ENCODE measurements at places on chromosomes 2 and 18.

DNA sequence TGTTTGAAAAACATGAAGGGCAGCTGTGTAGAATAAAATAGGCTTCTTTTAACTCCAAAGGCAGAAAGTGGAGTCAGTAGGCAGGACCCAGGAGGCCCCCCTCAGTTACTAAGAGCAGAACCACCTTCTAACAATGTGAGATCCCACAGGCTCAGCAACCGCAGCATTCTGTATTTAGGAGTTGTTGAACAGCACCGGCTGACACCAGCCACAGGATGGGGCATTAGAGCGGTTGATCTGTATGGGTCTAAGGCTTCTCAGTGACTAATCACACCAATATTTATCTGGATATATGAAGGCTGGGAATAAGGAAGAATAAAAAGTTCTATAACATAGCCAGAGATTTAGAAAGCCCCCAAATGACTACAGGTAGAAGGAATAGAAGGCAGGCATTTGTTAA, 51.7 kb downstream of the MYO5B start:
- DNase-seq: no peak

- DNase-seq: no peak
These were observed 40.4 kb upstream of the RBM44 start for GRCh38 chr2:237758185-237758584.

DNA sequence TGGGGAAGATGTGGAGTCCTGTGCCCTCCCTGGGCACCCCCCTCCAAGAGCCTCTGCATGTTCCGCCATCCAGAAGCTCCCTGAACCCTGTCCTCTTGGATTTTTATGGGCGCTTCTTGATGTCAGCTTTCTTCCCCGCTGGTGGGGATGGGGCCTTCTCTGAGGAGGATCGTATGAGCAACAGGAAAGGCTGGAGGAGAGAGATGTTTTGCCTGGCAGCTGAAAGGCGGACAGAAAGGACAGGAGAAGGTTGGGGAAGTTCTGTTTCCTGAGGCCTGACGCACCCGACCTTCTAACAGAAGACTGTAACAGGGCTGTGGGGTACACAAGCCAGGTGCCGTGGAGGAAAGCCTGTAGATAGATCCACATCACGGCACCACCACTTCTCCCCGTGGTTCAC, 238.8 kb downstream of the LDLRAD4 start:
- DNase-seq: no peak

DNA sequence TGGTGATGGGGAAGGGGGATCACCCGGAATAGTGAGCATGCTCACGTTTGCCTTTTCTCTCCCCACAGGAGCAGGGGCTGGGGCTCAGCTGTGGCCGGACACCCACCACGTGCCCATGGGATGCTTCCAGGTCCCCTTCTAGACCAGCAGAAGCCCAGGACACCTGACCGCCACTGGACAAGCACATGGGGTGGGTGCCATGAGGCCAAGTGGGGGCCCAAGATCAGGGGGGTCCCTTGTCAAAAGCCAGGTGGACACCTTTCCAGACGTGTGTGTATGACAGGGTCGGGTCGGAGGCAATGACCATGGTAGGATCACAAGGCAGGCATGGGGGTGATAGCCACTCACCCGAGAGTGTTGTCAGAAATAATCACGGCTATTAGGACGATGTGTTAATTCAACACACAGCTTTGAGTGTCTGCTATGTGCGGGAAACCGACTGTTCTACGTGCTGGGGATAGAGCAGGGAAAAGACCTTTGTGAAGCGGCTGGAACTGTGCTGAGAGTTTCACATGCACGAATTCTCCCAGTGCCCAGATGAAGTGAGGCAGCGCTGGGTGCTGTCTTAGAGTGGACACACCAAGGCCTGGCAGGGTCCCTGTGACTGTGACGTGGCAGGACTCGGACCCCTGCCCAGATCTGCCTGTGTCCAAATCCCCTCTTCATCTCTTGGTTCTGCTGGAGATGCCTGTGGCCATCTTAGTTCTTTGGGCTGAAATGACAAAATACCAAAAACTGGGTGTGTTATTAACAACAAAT, 244.7 kb downstream of the NDUFA10 start:
- DNase-seq: no peak

GRCh38 chr2:127651971-127652550, 6.1 kb downstream of the GPR17 start:
- DNase-seq: no peak

GRCh38 chr2:239882331-239882732, 142.8 kb downstream of the NDUFA10 start:
- DNase-seq: peak; percentile 37

- DNase-seq: no peak
These were observed 256.5 kb downstream of the CELF4 start for GRCh38 chr18:37309059-37309458.

DNA sequence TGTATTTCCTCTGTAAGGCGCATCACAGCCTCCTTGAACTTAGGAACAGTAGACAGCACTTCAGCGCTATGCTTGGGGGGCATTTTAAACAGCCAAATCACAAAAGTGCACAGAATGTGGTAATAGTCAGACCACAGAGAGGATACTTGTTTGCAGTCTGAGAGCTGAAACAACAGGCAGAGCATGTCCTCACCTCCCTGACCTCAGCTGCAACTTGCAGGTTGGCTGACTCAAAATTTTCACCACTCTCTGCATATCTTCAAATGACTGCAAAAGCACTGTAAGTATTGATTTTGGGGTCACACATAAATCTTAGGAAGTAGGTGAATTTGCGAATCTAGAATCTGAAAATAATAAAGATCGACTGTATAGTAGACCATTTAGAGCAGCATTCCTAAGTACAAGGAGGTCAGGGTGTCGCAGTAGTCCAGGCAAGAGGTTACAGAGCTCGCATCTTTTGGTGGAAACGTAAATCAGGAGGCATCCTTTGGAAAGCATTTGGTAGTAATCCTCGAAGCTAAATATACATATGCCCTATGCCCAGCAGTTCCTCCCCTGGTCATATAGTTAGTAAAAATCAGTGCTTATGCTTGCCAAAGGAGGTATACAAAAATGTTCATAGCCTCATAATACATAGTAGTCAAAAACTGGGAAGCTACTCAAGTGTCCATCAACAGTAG, 108.2 kb upstream of the MYCN start:
- DNase-seq: no peak

DNA sequence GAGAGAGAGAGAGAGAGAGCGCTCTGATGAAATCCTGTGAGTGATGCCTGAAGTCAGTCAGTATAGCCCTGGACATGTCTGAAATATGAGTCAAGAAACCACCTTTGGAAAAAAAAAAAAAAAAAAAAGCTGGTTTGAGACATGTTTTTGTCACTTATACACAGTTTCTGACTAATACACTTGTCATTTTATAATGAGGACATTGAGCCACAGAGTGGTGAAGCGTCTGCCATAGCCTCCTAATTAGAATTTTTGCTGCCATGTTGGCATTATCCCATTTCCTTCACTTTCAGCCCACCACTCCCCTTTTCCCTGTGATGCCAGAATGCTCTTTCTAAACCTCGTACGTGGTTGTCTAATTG, 15.7 kb upstream of the MYO3B start:
- DNase-seq: no peak

DNA sequence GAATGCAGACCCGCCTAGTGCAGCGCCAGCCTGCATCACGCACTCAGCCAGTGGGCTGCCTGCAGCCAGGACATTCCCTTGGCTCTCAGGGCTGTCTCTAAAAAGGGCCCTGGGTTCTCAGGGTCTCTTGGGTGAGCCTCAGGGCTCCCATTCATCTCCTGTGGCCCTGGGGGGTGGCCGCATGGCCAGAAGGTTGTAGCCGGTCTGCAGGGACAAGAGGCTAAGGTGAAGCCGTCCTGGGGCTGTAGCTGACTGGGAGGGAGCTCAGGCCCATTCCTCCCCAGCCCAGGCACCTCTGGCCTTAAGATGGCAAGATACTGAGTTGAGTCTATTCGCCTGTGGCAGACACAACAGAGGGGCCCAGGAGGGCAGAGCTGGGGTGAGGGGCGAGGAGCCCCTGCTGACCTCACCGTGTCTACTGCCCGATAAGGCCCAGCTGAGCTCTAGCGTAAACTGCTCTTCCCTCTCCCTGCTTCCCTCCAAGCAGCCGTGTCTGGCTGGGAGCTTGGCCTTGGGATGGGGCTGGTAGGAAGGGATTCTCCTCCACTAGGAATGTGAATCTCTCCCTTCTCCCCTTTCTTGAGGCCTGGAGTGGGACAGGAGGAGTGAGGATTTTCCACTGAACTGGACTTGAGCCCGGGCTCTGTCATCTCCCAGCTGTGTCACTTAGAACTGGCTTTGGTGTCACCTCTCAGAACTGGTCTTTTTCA, 37.9 kb downstream of the INHBB start:
- no peak for DNase-seq

DNA sequence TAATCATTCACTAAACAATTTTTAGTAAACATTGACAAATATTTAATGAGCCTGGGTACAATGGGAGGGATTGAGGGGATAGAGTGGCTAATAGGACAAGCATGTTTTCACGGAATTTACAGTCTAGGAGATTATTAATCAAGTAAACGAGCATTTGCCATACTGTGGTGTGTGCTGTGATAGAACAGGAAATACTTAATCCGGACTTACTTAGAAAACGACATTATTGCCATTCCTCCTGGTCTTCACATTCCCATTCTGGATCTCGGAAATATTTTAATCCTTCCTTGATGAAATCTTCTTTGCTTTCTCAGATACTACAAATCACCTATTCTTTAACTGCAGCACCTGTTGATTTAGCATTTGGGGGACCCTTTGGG, 905 bp downstream of the TTLL4 start:
- no peak for DNase-seq

- no peak for DNase-seq
These were observed 78.2 kb downstream of the AFF3 start for GRCh38 chr2:100064165-100064564.

GRCh38 chr2:230972046-230972445, 23.9 kb upstream of the SPATA3 start:
- DNase-seq: no peak

DNA sequence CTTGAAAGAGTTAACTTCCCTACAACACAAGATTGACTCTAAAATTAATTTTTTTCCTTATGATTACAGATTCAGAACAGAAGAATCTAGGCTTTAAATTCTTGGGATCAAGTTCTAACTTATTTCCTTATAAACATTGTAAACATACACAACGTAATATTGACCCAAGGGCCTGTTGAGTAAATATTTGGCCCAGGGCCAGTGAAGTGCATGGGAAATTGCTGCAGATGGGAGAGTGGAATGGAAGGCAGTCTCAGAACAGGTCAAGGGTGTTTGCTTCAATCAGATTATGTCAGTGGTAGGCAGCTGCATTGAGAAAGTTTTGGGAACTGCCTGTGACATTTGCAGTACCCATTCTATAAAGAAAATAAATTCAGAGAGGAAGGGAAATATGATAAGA, 137.6 kb downstream of the MYO1B start:
- DNase-seq: no peak

DNA sequence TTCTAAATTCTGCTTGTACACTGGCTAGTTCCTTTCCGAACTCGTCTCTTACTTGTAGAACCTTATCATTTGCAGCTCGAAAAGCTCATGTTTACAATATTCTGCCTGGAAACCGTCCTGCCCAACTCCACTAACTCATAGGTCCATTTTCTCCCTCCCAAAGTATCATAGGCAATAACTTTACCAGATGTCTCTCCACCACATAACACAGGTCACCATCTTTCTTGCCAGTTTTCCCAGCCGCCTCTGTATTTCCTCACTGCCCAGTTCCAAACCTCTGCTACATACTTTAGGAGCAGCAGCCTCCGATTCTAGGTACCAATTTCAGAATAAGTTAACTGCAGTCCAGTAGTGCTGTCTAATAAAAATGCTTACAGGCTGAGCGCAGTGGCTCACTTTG, 259.5 kb downstream of the GLI2 start:
- DNase-seq: no peak

DNA sequence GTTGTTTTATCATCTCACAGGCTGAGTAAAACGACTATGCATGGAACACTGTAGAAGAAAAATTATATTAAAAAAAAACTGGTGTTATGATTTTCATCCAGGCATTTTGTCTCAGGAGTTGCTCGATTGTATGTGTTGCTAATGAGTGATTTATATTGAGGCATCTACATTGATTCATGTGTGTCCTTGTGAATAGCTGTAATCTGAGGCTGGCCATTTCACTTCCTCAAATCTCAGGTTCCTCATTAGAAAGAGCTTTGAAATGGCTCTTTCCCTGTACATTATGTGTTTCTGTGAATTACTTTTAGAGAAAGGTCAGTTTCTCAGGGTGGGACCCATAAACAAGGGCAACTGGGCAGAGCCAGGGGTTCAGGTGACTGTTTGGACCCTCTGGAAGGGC, 2.3 kb downstream of the IL18R1 start:
- no peak for DNase-seq

Measured in stimulated activated CD4-positive, alpha-beta T cell treated with anti-CD3 and anti-CD28 coated beads, Interleukin-15, amount 100 ng/mL, for 1 hour (primary cell).